Placental pericyte (primary cell): ENCODE measurements at places on chromosomes 1 and 21. TPM values are rescaled to one million over a fixed set of nuclear protein-coding genes. Genes with fewer than 3 reads are reported as not detected.

Gene NHLH1
- total RNA-seq = under 0.01 and 0.14 TPM in 2 replicates

Gene AMY1A
- total RNA-seq = not detected in 2 replicates

Gene FABP3
- 15.2 and 263 TPM in 2 replicates for total RNA-seq

Gene CSF3R
- total RNA-seq = 0.14 TPM in 1 of 2 replicates, not detected in the other

Gene TRAF3IP3
- total RNA-seq = 0.14 TPM in 1 of 2 replicates, not detected in the other

Gene CA14
- not detected in 2 replicates for total RNA-seq

Gene MARK1
- 0.43 and 0.66 TPM in 2 replicates for total RNA-seq

Gene KRTAP7-1
- not detected in 2 replicates for total RNA-seq
